ENCODE measurements at places on chromosomes 6 and 20.
A peak's percentile ranks its signal among the peaks of the same experiment; 100 is the strongest.

GRCh38 chr20:49252556-49253350, 25.1 kb downstream of the ZNFX1 start:
- DNase-seq = no peak

GRCh38 chr20:60808003-60808672, 443.9 kb upstream of the CDH4 start:
- DNase-seq = no peak

- DNase-seq = no peak
Observed at GRCh38 chr6:107125771-107126170, 10.5 kb upstream of the BEND3 start.

- peak; percentile 6 for DNase-seq
Observed at GRCh38 chr6:23277521-23278179, 708.3 kb downstream of the HDGFL1 start.

- no peak for DNase-seq
Observed at GRCh38 chr20:19277381-19277780, 64.9 kb downstream of the SLC24A3 start.

- DNase-seq = no peak
Observed at GRCh38 chr20:12433724-12434123, 516.0 kb downstream of the BTBD3 start.

DNA sequence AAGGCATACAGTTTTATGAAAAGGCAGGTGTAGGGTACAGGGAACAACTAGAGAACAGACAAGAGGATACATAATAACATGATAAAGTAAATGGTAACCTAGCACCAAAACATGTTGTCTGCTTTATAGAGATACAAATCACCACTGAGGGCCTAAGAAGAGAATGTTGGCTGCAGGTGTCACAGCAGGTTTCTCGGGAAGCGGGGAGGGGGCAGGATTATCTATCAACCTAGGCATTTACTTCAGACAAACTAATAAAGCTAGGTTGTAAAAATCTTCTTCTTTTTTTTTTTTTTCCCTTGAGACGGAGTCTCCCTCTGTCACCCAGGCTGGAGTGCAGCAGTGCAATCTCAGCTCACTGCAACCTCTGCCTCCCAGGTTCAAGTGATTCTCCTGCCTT, 22.7 kb downstream of the PIM1 start:
- DNase-seq = no peak

DNA sequence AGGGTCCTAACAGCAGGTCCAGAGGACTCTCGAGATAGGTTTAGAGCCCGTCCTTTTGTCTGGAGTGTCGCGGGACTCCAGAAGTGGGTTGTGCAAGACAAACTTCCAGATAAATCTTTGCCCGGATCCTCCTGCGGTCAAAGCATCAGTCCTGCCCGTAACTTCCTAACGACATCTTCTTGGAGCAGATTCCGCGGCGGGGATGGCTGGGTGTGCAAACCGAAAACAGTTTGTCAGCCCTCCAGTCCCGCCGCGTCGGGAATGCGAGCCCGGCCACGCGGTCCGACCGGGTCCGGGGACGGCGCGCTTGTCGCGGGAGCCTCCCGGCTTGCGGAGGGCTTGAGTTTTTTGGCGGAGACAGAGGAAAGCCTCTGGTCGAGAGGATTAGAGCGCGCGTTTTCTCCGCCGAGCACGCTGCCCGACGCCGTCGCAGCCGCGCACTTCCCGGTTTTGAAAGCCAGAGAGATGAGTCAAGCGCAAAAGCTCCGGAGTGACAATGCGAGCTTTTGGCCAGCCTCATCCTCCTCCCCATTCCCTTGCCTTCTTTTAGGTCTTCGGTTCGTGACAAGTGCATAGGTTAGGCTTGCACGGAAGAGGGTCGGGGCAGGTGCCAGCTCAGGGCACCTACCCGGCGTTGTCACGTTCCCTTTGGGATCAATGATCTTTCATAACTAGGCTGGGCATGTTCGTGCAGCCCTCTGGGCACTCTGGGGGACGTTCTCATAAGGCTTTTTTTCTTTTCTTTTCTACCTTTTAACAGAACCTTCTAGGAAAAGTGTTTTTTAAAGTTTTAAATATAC, 91.3 kb upstream of the PRDM1 start:
- peak; percentile 68 for DNase-seq

- DNase-seq = peak; percentile 57
Observed at GRCh38 chr6:127328043-127328609, 15.3 kb downstream of the ECHDC1 start.

- DNase-seq = peak; percentile 5
Observed at GRCh38 chr6:52261229-52261628, 16.9 kb upstream of the IL17F start.

DNA sequence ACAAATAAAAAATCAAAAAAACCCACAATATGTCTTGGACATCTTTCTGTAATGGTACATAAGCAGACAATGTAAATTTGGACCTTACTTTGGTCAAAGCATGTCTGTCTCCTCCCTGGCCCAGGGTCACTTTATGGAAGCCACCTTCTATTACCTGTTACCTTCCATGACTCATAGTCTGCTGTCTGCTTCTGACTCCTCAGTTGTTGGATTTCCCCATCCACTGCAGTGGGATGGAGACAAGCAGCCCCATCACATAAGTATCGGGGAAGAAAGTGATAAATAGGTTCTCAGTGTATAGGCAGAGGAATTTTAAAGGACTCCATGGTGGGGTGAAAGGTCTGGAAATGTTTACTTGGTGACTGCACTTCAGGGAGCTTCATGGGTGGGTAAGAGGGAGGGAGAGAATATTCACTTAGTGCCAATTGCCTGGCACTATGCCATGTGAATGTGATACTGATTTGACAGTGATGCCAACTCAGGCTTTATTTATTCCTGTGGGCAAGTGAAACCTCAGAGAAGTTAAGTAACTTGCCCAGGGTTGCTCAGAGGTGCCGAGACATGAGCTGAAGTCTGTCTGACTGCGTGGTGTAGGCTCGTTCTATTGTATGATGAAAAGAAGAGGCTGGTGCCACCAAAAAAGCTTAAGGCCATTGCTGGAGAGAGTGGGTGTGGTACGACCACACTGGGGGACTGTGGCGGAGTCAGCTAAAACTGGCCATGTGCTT, 175.6 kb upstream of the RNF24 start:
- DNase-seq = no peak

- no peak for DNase-seq
Observed at GRCh38 chr20:35216541-35216940, 9.9 kb upstream of the MMP24 start.

- peak; percentile 48 for DNase-seq
Observed at GRCh38 chr20:43755851-43756250, 29.0 kb upstream of the GTSF1L start.

DNA sequence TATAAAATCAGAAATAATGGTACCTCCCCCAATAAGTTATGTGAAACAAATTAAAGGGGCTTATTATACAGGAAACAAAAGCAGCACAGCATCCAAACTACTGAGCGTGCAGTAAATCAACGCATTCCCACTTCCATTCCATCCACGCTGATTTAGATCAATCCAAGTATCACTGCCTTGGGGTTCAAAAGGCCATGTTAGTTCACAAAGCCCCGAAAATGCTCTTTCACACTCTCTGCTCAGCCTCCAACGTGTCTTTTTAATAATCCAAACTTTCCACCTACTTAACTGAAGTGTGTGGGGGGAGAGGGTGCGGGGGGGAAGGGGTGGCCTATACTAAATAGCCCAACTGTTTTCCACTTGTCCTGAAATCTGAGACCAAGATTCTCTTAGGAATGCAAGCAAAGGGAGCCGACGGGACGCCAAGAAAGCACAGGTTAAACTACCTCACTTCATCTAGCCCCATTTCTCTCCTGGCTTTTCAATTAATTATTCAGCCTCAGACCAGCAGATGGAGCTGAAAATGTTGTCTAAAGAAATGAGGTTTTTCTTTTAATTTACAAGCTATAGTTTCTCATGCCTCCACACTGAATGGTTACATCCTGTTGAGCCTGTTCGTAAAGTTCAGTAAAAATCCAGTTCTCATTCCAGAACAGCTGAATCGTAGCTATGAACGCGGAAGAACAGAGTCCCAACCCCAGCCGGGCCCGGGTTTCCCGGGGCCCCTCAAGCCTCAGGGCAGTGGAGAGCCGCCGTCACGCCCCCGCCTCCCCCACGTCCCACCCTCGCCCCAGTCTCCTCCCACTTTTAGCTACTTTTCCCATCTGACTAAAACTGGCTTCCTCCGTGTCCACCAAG, 1.0 kb upstream of the NXT1 start:
- peak; percentile 85 for DNase-seq

DNA sequence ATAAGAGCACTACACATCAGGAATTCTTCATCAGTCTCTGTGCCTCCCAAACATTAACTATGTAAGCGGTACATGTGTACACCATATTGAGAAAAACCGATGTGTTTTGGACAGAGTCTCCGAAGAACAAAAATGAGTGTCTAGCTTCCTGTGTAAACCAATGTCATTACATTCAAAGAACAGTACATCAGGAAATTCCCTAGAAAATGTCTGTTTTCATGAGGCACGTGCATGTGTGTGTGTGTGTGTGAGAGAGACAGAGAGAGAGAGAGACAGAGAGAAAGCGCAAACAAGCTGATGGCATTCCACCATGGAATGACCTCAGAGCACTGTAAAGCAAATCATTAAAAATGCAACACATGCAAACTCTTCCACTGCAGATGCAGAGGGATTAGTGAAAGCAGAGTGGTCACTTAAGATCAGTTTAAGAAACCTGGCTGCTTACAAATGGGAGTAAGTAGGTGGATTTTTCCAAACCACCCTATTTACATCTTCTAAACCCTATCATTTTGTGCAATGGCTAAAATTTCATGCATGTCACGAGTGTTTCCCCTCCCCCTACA, 133.9 kb downstream of the HIVEP2 start:
- DNase-seq = peak; percentile 57

- no peak for DNase-seq
Observed at GRCh38 chr6:3261921-3262320, 3.2 kb downstream of the PSMG4 start.

GRCh38 chr6:155782320-155782731, 326.7 kb upstream of the NOX3 start:
- peak; percentile 93 for DNase-seq

DNA sequence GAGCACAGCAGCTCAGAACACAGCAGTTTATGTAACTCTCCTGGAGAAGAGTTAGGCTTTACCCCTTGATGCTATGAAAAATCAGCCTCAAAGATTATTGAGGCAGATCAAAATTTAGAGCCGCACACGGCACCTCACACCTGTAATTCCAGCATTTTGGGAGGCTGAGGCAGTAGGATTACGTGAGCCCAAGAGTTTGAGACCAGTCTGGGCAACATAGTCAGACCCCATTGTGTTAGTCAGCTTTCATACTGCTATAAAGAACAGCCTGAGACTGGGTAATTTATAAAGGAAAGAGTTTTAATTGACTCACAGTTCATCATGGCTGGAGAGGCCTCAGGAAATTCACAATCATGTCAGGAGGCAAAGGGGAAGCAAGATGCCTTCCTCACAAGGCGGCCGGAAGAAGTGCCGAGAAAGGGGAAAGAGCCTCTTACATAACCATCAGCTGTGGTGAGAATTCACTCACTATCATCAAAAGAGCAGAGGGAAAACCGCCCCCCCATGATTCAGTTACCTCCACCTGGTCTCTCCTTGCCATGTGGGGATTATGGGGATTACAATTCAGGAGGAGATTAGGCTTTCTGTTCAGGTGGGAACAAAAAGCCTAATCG, 87.7 kb downstream of the SGK1 start:
- DNase-seq = no peak

DNA sequence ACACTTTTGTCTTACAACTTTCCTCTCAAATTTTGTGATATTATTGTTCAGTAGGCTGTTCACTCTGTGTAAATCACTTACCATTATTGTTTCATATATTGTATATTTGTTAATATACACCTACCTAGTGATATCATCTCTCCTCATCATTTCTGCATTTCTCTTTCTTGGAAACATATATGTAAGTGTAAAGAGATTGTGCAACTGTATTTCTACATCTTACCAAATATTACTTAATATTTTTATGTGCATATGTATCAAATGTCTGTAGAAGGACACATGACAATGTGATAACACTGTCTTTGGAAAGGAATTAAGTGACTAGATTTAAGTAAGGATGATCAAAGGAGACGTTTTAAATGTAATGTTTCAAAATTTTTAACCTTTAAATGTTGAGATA, 30.2 kb downstream of the ZNF322 start:
- no peak for DNase-seq

DNA sequence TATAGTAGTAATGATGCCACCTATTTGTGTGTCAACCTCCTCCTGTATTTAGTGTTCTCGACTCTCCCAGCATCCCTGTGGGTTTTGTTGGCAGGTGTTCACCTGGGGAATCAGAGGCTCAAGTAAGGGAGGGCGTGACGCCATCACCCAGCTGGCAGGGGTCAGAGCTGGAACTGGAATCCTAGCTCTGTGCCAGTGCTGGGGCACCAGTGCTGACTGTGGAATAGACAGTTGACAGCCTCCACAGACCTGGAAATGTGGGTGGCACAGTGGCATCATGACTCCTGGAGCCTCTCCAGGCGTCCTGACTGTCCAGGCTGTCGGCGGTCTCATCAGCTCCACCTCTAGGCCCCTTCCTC, 102.8 kb downstream of the SYCP2 start:
- no peak for DNase-seq

DNA sequence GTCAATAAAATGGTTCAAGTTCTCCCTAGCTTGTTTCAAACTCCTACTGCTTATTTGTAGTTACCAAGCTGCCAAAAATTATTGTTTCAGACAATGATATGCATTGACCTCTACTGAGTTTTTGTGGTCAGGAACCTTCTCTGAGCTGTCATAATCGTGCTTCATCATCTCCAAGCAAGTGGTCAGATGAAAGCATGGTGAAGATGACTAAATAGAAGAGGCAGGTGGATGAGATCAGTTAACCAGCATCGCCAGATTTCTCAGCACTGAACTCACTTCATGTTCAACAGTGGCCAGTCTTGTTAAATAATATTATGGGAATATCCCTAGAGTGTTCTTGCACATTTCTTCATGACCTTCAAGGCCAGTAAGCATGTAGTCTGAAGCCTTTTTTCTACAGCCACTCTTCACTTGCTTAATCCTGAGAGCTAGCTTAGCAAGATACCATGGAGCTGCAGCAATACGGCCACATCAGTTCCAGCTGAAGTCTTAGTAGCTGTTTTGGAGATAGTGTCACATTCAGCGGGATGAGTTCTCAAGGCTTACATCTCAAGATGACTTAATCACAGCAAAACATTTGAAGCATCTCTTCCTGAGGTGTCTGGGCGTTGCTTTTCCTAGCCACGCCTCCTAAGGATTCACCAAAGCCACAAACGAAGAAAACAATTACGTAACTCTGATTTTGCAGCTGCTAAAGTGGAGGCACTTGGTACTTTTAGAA, 101.6 kb upstream of the TMEM30A start:
- no peak for DNase-seq

- no peak for DNase-seq
Observed at GRCh38 chr6:65186826-65187225, 520.2 kb downstream of the EYS start.

GRCh38 chr6:40295251-40295950, 291.8 kb downstream of the LRFN2 start:
- DNase-seq = peak; percentile 16

DNA sequence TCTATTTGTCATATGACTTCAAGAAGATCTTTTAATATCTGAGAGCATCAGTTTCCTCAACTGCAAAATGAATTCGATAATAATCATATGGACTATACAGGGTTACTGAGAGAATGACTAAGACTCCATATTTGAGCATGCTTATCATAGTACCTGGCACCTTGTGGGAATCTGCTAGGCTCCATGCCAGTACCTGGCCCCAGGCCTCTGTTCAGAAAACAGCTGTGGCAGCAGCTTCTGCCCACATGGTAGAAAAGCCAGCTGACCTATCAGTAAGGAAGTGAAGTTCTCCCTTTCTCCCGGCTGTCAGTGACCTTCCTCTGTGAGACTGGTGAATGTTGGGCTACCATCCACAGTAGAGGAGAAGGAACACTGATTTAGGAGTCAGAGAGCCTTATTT, 574.9 kb upstream of the CHD6 start:
- DNase-seq = no peak

Measured in astrocyte of the hippocampus (primary cell).